ENCODE measurements at places on chromosomes 16 and 17.
A peak's percentile ranks its signal among the peaks of the same experiment; 100 is the strongest.

DNA sequence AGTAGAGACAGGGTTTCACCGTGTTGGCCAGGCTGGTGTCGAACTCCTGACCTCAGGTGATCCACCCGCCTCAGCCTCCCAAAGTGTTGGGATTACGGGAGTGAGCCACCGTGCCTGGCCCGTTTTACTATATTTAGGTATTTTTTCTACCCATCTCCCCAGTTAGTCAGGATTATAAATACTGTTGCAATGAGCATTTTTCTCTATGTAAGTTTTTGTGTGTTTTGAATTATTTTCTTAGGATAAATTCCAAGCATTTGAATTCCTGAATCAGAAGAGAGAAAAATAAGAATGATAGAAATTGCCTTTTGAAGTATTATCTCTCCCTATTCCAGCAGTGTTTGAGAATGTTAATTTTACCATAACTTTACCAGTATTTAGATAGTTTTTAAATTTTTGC, 36.6 kb downstream of the KIAA0513 start:
- no peak for DNase-seq

DNA sequence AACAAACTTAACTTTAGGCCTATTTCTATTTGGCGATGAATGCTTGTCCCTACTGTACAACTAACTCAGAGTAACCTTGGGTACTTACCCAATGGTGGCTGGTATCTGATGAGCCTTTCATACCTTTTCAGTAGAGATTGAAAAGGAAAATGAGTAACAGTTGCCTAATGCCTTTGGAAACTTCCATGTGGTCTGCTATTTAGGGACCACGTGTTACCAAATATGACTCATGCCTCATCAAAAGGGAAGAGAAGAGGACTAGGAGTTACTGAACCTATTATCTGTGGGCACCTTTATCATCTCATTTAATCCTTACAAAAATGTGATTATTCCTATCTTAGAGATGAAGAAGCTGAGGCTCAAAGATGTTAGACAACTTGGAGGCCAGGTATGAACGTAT, 8.1 kb downstream of the MYOCD start:
- no peak for DNase-seq

DNA sequence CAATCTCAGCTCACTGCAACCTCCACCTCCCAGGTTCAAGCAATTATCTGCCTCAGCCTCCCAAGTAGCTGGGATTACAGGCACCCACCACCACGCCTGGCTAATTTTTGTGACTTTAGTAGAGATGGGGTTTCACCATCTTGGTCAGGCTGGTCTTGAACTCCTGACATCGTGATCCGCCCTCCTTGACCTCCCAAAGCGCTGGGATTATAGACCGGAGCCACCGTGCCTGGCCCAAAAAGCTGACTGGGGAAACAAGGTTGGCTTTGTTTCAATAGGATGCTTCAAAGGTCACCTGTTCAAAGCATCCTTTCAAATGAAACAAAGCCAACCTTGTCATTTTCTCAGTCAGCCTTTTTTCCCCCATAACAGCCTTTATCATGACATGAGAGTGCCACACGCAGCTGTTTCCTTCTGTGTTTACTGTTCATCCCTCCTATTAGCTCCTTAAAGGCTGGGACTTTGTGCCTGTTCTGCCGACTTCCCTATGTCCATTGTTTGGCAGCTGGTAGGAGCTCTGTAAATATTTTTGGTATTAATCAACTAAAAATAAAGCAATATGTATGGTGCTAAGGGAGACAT, 51.1 kb downstream of the ADAMTS18 start:
- no peak for DNase-seq

GRCh38 chr17:44389723-44390202, 314 bp upstream of the ITGA2B start:
- no peak for DNase-seq

DNA sequence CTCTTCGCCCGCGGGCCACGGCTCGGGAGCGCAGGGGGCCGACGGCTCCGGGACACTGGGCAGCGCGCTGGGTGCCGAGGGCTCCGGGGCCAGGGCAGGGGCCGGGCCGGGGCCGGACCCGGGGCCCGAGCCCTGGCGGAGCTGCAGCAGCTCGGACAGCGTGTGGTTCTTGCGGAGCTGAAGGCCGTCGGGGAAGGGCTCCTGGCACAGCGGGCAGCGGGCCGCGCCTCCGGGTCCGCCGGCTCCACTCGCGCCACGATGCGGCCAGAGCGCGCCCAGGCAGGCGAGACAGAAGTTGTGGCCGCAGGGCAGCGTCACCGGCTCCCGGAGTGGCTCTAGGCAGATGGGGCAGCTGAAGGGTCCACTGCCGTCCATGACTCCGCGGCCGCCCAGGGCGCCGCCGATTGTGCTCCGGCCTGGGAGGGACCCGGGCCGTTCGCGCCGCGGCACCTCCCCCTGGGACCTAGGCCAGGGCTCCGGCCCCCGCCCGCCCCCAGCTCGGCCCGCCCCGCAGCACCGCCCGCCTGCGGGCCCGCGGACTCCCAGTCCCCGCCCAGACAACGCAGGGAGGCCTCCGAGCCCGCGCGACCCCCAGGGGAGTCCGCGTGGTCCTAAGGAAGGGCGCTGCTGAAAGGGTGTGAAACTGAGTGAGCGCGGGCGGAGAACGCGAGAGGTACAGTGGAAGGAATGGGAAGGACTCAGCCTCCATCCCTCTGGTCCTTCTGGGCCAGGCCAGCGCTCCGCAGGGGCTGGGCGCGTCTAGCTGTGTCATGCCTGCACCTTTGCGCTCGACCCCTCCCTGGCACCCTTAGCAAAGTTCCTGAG, at the start of gene TRIM47:
Gene TRIM47, minus strand, starts transcription at position 408 of the 825 bp plus-strand sequence. Its CDS starts 33 bp downstream, at position 375.
- DNase-seq, result no peak

DNA sequence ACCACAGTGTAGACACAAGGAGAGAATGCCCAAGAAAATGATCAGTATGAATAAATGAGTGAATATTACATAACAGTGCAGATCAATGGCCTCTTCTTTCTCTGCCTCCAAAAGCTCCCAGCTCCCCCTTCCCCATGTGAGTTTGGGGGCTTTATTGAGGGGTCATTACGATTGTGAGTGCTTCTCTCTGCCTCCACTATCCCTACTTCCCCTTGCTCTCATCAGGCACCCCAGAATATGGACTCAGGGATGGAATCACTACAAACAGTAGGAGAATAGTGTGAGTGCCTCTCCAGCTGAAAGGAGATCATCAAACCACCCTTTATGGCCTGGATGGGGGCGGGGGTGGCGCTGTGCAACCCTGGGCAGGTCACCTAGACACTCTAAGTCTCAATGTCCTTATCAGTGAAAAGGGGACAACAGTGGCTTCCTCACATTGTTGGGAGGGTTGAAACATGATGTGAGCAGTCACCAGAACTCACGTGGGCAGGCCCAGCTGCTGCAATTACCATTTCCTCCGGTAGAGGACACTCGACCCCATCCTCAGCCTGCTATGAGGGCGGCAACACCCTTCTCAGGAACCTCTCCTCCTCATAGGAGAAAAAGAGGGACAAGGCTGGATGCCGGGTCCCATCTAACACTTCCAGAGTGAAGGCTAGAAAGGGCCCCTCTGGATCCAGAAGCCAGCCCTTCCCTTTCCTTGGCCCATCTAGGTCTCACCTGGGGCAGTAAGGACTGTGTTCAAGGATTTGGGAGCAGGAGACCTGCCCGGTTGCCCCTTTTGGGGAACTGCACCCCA, 2.1 kb upstream of the EPOP start:
- DNase-seq, result peak; percentile 67

DNA sequence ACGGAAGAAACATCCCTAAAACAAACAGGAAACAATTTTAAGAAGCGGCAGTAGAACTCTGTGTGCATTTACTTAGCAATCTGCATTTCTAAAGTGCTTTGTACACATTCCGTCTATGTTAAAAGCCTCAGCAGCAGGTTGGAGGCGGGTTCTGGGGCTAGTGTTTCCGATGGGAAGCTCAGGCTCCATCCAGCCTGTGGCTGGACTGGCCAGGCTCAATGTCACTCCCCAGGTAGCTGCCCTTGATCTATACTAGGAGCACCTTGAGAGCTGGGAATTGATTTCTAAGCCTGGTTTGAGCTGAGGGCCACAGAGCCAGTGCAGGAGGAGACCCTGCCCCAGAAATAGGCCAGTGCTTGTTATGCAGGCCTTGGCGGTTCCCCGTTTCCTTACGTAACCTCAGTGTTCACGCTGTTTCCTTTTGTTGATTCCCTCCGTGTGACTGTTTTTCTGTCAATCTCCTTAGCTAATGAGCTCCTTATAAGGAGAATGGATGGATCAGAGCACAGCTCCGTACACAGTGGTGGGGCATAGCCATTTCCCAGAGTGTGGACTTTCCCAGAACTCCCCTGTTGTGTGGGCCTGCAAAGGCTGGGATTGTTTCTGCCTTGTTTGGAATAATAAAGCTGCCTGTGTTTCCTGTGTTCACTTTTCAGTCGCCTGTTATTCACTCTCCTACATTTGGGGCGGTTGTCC, 21.4 kb downstream of the ADORA2B start:
- DNase-seq, result peak; percentile 57

GRCh38 chr16:66933776-66934137, 445 bp downstream of the CIAO2B start:
- DNase-seq, result no peak

GRCh38 chr17:66747578-66748275, 87.2 kb upstream of the CACNG5 start:
- no peak for DNase-seq

- DNase-seq, result no peak
Measured at GRCh38 chr17:43021741-43022512, at the start of gene VAT1. VAT1 (minus strand) TSS chr17:43022385; CDS start chr17:43022322, 63 bp downstream.

DNA sequence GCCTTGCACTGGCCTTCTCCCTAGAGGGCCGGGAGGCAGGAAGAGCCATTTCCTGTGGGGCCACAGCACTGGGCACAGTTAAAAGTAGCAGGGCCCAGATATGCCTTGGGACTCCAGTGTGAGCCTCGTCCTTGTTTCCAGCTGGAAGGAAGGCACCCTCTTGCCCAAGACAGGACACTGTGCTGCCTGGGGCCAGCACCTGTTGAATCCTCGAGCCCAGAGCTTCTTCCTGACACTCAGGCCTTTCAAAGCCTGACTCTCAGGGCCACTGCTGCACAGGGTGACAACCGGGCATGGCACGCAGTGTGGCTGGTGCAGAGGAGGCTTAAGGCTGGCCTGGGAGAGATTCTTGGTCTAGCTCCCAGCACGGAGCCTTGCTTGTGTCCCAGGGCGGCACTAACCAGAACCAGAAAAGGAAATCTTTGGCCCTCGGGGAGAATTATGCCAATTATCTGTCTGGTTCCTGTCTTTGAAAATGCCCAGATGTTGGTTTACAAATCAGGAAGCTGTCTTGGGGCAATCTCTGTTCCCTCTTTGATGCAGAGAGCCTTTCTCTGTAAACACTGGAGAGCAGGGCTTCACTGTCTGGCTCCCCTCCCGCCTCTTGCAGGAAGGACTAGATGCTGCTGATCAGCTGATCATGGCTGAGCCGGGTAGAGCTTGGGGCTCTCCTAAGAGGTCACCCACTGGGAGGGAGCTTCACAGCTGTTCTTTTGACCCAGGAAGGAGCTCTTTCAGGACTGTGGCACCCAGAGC, 11.1 kb downstream of the LDHD start:
- DNase-seq, result no peak

DNA sequence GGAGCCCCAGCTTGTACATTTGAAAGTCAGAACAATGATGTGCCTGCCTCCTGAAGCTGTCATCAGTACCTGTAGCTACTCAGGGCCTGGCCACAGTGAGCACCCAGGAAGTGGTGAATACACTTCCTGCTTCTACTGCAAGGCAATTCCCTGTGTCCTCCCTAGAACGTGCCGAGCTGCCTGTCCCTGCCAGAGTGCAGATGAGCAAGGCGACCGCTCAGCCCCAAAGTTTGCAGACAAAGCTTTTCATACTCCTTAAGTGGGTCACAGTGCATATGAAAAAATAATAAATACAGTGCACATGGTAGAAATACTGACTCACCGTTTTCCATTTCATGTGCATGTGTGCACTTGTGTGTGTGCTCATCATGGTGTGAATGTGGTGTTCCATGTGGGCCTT, 77.3 kb downstream of the MPRIP start:
- DNase-seq, result no peak

- no peak for DNase-seq
Measured at GRCh38 chr17:58153671-58154070, 5.5 kb downstream of the OR4D1 start.

DNA sequence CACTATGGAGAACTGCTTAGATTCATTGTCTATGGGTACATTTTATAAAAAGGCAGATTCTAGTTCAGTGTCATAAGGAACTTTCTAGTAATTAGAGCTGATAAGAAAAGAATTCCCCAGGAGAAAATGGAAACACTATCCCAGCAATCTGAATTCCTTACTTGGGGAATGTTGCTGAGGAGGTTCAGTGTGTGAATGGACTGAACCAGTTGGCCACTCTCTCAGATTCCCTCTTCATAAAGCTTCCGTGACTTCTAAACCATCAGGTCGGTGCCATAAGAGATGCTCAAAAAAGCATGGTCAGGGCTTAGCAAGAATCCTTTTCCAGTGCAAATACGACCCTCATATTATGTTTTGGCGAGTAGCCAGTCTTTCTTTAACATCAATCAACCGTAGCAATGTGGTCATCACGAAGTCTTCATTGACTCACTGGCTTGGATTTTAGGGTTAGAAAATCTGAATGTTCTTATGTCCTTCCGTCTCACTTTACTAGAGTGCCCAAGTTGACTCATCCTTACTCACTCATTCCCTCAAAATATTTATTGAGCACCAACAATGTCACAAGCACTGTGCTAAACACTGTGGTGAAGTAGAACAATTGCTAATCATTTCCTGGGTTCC, 102.7 kb upstream of the HLF start:
- DNase-seq, result no peak

DNA sequence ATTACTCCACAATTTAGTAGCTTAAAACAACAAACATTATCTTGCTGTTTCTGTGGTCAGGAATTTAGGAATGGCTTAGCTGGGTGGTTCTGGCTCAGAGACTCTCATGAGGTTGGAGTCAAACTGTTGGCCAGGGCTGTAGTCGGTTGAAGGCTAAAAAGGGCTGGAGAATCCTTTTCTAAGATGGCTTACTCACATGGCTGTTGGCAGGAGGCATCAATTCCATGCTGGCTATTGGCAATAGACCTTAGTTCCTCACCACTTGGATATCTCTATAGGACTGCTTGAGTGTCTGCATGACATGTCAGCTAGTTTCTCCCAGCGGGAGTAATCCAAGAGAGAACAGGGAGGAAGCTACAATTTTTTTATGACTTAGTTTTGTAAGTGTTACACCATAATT, 6.6 kb upstream of the EFCAB13 start:
- DNase-seq, result no peak

- no peak for DNase-seq
Measured at GRCh38 chr16:12271006-12271405, 294.5 kb downstream of the SNX29 start.

Data from NCI-H1436 treated with DMSO at 0.1 percent for 48 hours (cell line).